ENCODE measurements at places on chromosomes 2 and 18.

DNA sequence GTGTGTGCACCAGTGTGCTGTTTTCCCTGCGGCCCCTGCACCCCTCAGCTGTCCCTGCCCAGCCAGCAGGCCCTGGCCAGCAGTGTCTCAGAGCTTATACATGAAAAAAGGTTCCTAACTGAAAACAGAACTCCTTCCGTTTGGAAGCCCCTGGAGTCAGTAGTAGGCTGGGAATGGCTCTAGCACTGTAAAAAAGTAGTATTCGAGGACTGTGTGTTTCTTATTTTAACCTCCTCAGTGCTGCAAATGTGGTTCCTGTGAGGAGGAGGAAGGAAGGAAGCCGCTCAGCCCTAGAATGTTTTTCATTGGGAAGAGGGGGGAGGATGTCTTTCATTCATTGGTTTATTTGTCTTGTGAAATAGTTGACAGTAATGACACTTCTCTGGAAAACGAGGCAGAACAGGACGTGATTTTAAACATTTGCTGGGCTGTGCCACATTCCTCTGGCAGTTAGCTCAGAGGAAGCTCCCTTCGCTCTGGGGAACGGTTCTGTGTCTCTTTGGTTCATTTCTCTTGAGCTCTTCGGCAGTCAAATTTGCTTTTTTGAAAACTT is 103.5 kb downstream of the SPTBN1 start:
- no peak for DNase-seq

GRCh38 chr2:233409286-233409991 is 55.1 kb downstream of the DGKD start:
- no peak for DNase-seq

- no peak for DNase-seq
These were observed 43.9 kb upstream of the DNAH7 start for GRCh38 chr2:196112418-196113034.

DNA sequence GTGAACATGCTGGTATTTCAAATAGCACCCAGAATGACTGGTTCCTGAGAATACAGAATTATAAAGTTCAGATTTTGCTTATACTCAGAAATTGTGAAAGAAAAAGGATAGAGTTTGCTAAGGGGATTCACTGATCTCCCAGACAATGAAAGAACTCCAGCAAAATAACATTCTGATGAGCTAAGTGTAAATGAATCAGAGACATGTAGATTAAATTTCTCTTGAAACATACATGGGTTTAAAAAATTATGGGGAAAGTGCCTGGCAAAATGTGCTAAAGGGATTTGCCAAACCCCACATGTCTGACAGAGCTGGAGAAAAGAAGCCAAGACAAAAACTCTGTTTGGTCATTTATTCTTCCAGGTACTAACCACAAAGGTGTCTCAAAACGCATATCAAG is 116.3 kb downstream of the FTCDNL1 start:
- DNase-seq: no peak

GRCh38 chr2:29010946-29011345 is 29.8 kb downstream of the TOGARAM2 start:
- no peak for DNase-seq

DNA sequence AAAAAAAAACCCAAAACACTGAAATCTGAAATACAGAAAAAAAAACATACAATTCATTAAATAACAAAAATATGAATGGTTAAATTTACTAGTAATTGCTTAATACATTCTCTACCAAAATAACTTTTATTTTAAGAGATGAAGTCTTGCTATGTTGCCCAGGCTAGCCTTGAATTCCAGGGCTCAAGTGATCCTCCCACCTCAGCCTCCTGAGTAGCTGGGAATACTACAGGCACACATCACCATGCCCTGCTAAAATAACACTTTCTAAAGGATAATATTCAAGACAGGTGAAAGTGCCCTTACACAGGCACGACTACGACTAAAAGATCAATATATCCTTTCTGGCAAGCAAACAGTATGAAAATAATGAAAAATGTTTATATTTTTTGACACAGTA is 9.5 kb downstream of the USP34 start:
- DNase-seq: no peak

- DNase-seq: no peak
These were observed 36.5 kb upstream of the C1D start for GRCh38 chr2:68099260-68099659.

DNA sequence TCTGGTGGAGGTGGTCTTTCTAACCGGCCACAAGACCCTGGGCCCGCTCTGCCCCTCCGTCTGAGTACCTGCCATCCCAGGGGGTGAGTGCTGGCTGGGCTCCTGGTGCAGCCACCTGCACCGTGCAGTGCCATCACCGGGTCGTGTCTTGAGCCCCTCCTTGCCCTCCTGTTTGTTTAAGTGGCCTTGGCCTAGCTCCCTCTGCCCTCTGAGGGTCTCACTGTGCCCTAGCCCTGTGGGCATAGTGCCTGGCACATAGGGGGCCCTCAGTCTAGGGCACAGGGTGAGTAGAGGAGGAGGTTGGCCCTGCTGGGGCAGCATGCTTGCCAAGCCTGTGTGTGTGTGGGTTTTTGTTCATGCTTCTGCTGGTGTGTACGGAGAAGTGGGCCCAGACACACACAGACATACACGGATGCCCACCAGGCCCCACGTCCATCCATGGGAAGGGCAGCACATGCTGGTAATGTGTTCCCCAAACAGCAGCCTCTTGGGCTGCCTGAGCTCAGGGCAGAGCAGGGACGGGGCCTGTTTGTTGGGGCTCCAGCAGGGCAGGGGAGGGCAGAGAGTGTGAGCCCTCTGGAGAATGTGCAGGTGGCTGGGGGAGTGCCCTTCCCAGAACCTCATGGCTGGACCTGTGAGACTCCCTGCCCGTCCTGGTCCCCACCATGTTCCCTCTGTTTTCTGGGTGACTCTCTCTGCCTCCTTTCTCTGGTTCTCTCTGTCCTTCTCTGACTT is 94.6 kb downstream of the GLI2 start:
- no peak for DNase-seq

DNA sequence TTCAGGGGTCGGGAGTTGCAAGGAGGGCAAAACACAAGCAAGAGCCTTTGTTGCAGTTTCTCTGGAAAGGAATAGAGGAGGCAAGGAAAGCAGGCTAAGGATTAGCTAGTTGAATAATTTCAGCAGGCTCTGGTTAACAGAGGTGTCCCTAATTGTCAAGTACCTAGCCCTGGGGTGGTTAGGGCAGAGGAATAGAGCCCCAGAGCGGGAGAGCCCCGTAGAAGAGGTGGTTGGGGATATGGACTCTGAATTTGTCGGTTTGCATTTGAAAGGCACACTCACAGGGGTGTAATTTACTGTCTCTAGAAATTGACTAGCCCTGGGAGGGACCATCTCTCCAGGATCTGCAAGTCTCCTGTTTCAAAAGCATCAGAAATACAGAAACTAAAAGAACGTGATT is 1030.2 kb downstream of the TMEM182 start:
- no peak for DNase-seq

DNA sequence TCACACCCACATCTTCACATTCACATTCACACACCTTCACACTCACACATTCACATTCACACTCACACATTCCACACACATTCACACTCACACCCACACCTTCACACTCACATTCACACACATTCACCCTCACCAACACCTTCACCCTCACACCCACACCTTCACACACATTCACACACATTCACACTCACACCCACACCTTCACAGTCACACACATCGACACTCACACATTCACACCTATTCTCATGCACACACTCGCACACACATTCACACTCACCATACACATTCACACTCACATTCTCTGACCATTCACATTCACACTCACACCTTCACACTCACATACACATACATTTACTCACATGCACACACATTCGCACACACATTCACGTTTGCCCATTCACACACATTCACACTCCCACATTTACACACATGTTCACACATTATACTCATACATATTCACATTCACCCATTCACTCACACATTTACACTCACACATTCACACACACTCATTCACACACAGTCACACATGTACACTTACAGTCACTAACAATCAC is 62.7 kb downstream of the BIN1 start:
- no peak for DNase-seq

GRCh38 chr2:186516396-186516795 is 30.3 kb downstream of the ZC3H15 start:
- no peak for DNase-seq

- DNase-seq: no peak
These were observed 146.4 kb downstream of the PTH2R start for GRCh38 chr2:208552943-208553342.

DNA sequence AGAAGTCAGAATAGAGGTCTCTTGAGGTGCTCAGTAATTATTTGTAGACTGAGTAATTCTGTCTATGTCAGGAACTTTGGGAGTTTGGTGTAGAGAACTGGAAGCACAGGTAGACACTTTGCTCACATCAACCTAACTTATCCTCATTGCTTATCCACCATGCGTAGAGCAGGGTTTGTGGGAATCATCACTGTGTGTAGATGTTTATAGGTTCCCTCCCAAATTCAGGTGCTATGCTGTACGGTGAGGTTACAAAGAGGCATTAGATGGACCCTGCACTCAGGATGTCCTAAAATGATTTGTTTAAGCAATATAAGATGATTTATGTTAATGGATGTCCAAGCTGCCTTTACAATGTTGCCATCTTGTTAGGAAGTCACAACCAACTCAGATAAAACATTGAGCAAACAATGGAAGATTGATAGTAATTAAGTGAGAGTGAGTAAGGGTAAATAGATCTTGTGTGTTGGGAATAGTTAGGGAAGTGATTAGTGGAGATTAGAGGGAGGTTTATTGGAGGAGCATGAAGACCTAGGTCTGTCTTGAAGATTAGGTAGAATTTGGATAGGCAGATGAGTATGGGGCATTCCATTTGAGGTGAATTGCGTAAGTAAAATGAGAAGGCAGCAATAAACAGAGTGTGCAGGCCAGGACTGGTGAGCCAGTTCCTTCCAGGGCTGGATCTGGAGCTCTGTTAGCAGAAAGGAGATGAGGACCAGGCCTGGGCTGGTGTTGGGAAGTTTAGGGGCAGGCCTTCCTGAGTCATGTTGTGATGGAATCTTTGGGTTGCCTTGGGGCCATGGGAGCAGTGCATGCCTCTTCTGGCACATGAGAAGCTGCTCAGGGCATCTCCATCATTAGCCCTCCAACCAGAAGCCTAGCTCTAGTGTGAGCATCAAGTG is 12.1 kb downstream of the EPAS1 start:
- no peak for DNase-seq
